Activated naive CD4-positive, alpha-beta T cell (primary cell): ENCODE measurements at places on chromosomes 6 and 20.

DNA sequence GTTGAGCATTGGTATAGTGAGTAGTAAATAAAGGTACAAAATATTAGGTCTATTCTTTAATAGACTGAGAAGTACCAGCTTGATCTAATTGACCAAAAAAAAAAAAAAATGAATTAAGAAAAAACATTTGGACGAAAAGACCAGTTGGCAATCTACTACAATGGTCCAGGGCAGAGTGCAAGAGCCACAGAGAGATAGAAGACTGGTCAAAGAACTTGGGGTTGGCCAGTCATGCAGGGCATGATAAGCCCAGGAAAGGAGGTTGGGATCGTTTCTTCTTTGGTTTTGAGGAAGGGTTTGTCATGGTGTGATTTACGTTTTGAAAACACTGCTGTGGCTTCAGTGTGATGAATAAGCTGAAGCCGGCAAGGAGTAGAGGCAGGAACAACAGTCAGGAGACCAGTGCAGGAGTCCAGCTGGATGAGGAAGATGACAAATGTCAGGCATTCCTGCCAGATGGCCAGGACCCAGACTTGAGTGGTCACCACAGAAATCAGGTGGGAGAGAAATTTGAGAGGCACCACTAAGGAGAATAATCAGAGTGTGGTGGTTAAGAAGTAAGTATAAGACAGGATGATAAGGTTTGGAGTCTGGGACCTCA lies 14.0 kb downstream of the SMLR1 start:
- DNase-seq: no peak

GRCh38 chr6:105433723-105434122 lies 30.8 kb upstream of the PREP start:
- no peak for DNase-seq

DNA sequence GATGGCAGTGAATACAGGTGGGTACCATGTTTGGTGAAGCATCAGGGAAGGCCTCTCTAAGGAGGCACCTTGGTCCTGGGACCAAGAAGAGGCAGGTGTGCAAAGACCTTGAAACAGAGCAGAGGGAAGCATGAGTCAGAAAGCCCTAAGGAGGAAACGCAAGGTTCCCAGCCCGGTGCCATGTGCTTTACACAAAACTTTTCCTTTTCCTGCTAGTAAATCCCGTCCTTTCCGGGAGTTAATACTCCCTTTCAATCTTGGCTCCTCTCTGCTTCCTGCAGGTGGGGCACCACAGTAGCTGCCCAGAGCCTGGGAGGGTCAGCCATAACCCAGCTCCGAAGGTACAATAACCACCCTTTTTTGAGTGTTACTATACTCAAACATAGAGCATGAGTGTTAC lies 19.4 kb upstream of the SLC23A2 start:
- no peak for DNase-seq

DNA sequence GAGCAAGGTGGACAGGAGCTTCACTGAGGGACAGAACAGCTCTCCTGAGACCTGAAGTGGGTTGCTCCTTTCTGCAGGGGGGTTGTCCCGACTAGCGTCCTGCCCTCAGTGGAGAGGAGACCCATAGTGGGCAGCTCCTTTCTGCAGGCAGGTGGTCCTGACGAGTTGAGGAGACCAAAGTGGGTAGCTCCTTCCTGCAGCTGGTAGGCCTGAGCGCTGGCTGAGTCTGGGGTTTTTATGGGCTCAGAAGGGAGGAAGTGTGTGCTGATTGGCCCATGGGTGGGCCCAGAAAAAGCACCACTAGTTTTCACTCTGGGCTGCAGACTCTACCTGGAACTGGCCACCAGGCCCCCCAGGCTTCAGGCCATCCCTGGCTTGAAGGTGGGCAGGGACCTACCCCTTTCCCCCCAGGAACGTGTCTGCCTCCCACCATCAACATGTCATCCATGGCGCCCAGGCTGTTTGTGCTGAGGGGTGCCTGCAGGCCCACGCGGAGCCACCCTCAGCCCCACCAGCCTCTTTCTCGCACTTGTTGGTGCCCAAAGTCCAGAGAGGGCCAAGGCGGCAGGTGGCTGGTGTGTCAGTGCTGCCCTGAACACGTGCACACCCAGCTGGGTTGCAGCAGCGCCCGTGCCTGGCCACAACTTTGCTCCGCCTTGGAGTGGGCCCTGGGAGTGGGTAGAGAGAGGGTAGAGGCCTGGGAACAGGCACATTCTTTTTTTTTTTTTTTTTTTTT lies 1.6 kb upstream of the DEK start:
- DNase-seq: no peak

GRCh38 chr20:31967830-31968249 lies at the start of gene XKR7:
TSS of gene XKR7 (plus strand) at chr20:31968151. CDS start at chr20:31968176, 25 bp downstream.
- DNase-seq: no peak

DNA sequence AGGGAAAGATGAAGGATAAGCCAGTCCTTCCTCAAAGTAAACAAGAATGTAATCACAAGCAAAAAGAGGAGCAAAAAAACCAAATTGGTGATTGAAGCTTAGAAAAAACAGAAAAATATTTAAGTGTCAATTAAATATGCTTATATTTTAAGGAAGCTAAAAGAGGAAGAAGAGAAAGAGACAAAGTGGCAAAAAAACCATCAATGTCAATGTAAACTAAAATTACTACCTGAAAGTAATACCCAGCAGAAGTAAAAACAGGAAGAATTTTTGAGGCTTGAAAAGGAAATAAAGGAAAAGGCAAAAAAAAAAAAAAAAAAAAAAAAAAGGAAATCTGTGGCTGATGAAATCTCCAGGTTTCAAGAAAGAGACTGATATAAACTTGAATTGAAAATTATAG lies 36.2 kb upstream of the OGFRL1 start:
- no peak for DNase-seq

GRCh38 chr6:54768494-54768893 lies 78.1 kb upstream of the FAM83B start:
- DNase-seq: no peak

- DNase-seq: no peak
Observed at GRCh38 chr20:3119044-3119443, 34.5 kb upstream of the AVP start.

DNA sequence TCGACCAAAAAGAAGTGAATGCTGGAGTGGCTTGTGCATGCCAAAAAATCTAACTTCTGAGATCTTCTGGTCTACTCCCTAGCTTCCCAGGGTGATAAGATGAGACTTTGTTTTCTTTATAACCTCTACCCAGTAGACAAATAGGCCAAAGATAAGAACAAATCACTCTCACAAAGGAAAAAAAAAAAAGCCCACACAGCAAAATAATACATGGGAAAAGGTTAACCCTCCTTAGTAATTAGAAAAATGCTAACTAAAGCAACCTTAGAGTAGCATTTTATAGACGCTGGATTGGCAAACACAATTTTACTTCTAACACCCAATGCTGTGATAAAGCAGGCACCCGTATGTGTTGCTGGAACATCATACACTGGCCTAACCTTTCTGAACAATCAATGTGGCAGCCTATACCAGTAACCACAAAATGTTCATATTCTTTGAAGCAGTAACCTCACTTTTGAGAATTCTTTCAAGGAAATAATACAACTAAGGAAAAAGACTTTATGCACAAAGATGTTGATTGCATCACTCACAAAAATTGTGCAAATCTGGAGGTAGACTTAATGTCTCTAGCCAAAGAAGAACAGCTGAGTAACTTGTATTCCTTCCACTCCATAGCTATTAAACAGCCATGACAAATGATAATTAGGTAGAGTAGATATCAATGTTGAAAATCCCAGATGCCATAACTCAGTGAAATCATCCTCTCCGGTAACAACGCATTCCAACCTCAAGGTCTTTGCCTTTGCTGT lies 116.3 kb upstream of the QKI start:
- no peak for DNase-seq

GRCh38 chr6:127950566-127951145 lies 49.8 kb upstream of the THEMIS start:
- no peak for DNase-seq

DNA sequence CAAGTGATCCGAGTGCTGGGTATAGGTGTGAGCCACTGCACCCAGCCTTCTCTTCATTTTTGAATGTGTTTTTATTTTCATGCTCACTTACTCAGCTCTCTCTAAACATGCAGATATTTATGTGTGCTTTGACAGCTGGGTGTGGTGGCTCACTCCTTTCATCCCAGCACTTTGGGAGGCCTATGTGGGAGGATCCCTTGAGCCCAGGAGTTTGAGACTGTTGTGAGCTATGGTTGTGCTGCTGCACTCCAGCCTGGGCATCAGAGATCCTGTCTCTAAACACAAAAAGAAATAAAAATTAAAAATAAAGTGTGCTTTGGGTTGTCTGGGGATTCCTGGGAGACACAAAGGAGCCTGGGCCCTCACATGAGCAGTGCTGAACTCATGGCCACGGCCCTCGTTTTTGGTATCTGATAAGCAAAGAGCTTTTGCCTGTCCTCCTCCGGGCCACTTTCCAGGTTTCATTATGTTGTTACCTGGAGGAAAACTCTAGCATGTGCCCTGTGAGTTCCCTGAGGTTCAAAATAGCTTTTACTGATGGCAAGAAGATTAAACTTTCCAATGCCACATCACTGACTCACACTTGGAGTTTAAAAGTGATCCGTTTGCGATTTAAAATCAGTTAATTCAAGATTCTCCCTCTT lies 78.5 kb downstream of the CD164 start:
- no peak for DNase-seq

- no peak for DNase-seq
Observed at GRCh38 chr6:132526461-132526860, 11.6 kb upstream of the TAAR9 start.

GRCh38 chr6:134031696-134032255 lies 20.6 kb downstream of the SLC2A12 start:
- DNase-seq: no peak

- no peak for DNase-seq
Observed at GRCh38 chr20:9985773-9986172, 49.0 kb upstream of the ANKEF1 start.
